ENCODE measurements at places on chromosomes 5 and 9.

- DNase-seq: no peak
These were observed 629.8 kb upstream of the WWC1 start for GRCh38 chr5:167661605-167662004.

- no peak for DNase-seq
These were observed 294.7 kb downstream of the PLK2 start for GRCh38 chr5:58165152-58165551.

DNA sequence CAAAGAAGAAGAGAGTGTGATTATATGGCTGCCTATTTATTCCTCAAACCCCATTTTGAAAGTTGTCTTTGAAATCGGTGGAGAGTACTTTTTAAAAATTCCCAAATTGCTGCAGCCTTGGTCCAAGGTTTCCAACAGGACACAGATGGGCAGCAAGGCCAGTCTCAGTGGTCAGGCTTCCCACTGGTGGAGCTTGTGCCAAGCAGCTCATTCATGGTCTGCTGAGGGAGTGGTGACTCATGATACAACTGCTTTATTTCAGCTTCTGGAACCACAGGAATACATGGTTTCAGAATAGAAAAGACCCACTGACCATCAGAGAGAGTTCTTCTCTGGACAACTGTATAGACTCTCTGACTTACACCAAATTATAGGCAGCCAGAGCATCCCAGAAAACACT lies 673.1 kb upstream of the KLF4 start:
- DNase-seq: peak; percentile 70

GRCh38 chr5:167819406-167819805 lies 472.0 kb upstream of the WWC1 start:
- DNase-seq: no peak

DNA sequence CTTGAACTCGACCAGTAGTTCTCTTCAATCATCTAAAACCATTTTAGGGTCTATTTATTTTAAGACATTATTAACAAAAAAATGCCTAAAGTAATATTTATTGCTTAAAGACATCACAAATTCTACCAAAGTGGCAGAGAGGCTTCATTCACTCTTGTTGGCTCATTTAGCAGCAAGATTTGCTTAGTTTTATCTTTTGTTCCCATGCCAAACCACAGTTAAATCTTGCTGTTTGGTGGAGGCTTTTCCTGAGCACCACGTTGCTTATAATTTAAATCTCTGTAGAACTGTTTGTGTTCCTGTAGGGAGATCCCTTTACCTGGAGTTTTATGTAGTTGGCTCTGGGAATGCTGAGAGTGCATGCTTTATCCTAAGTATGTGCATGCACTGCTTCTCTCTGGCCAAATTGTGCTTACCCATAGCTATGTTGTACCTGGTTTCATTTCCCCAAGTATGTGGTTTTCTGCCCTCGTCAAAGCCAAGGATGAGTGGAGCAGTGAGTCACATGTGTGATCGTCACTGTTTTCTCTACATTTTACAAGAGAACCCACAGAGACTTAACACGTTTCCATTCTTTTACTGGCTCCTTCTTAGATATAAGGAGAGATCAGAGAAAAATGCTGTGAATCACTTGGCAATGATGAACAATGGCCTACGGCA lies 42.1 kb upstream of the MAST4 start:
- peak; percentile 78 for DNase-seq

DNA sequence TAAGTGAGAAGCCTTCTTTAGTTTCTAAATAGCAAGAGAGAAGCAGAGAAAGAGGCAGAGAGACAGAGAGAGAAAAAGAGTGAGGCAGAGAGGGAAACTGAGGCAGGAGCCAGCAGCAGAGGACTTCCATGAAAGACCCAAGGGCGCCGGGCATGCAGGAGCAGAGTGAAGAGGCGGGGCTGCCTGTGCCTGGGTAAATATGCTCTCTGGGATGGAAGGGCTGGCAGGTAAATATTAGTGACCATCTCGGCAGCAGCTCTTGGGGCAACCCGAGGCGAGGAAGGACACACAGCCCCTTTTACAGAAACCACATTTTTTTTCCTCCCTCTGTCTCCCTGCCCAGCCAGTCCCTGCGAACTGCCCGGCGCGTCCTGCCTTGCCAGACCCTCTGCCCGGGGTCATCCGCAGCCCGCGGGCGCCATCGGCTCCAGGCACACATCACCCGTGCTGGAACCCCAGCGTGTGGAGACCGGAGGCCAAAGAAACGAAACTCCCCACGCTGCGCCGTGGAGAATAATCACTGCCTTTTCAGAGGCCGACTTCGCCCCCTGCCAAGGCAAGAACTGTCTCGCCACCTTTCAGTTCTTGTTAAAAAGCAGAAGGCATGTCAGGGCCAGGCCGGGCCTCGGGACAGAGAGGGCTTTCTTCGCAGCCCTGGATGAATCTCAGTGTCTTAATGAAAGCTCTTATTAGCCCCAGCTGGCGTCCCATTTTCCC lies 61.3 kb downstream of the BOD1 start:
- DNase-seq: no peak

DNA sequence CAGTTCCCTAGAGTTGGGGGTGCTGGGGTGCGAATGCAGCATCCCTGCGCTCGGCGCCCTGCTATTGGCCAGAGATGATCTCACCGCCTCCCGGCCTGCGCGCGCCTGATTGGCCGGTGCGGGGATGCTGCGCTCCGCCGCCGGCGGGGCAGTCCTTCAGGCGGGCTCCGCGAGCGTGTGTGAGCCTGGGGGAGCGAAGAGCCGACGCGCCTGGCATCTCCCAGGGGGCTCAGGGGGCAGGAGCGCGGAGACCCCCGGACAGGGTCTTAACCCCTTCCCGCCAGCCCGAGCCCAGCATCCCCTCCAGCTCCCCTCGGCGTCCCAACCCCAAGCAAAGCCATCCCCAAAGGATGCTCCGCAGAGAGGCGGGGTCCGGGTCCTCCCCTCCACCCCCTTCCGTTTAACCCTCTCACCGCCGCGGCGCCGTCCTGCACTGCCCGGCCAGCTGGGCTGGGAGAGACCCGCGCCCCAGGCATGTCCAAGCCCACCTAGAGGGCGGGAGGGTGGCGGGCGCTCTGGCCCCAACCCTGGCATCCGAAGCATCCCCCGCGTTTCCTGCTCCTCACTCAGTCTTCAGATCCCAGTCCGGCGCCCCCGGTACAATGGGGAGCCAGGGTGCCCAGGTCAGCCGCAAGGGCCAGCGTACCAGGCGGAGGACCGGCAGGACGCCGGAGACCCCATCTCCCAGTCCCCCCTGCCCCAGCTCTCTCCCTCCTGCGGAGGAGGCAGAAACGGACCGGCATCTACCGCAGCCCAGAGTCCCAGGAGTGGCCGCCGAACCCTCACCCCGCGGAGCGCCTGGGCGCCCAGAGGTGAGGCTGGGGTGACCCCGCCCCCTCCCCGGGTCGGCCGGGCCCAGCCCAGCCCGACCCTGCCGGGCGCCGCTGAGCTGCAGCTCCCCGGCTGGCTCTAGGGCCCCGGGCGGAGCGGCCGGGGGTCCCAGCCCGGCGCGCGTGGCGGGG lies 19.3 kb upstream of the TOR2A start:
- DNase-seq: peak; percentile 42

- DNase-seq: peak; percentile 40
These were observed 111.8 kb upstream of the TLE1 start for GRCh38 chr9:81801190-81801589.

- peak; percentile 7 for DNase-seq
These were observed 28.3 kb upstream of the GOLPH3 start for GRCh38 chr5:32202394-32202793.

GRCh38 chr5:131302506-131302905 lies 38.7 kb downstream of the CDC42SE2 start:
- no peak for DNase-seq

DNA sequence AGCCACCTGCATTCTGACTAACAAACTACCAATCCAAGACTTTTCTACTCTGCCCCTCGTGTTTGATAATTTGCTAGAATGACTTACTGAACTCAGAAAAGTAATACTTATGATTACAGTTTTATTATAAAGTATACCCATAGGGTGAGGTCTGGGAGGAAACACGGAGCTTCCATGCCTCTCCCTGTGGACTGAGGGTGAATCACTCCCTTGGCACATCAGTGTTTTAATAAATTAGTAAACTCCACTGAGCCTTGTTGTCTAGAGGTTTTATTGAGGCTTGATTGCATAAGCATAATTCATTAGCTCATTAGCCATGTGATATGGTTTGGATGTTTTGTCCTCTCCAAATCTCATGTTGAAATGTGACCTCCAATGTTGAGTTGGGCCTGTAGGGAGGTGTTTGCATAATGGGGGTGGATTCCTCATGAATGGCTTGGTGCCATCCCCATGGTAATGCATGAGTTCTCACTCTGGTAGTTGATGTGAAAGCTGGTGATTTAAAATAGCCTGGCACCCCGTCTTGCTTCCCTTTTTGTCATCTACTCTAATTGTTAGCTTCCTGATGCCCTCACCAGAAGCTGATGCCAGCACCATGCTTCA lies 233.6 kb upstream of the TRPC7 start:
- no peak for DNase-seq

DNA sequence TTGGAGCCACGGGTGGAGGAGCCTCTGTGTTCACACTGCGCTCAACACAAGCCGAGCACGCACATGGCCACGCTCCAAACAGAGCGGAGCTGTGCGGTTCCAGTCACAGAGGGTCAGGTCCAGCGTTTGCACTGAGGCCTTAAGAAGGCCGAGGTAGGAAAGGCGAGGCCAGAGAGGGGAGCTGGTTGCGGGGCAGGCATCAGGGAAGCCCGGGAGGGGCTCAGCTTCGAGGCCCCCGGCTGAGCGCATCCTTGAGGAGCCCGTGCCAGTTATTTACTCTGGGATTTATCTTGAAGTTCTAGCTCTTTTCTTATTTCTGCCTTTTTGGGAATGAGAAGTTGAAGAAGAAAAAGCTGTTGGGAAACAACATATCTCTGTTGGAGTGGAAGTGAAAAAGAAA lies 140.8 kb downstream of the IRX1 start:
- DNase-seq: no peak

DNA sequence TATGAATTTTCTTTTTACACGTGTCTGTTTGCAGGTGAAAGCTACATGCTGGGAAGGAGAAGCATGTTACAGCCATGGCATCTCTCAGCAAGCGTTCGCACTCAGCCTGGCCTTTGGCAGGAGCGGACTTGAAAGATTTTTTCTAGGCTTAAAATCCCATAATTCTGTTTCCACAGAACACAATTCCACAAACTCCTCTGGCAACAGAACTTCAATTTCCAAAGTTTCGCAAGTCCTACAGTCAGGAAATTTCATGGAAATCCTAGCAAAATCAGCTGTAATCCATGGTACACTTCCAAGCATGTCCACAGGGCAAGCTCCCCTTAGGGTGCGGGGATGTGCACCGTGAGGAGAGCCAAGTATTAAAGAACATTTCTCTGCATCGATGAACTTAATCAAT lies 35.9 kb downstream of the SUB1 start:
- no peak for DNase-seq

- no peak for DNase-seq
These were observed 212.5 kb downstream of the MEF2C start for GRCh38 chr5:88670461-88670860.

DNA sequence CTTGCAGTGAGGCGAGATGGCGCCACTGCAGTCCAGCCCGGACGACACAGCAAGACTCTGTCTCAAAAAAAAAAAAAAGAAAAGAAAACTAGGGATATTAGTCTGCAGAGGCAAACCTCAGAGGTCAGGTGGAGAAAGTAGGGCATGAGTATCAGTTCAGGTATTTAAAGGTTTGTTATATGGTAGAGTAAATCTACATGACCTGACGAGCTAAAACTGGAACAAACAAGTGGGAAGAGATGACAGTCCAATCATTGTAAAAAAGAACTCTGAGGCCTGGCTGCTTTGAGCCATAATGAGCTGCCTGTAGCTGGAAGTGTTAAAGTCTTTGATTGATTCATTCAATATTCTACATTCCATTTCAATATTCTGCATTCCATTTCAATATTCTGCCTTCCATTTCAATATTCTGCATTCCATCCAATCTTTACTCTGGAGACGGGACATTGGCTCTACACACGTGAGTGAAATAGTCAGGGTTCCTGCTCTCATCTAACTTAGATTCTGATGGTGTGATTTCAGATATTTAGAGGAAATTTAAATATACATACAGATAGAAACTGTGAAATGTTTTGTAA lies 28.9 kb upstream of the GRAMD2B start:
- no peak for DNase-seq

DNA sequence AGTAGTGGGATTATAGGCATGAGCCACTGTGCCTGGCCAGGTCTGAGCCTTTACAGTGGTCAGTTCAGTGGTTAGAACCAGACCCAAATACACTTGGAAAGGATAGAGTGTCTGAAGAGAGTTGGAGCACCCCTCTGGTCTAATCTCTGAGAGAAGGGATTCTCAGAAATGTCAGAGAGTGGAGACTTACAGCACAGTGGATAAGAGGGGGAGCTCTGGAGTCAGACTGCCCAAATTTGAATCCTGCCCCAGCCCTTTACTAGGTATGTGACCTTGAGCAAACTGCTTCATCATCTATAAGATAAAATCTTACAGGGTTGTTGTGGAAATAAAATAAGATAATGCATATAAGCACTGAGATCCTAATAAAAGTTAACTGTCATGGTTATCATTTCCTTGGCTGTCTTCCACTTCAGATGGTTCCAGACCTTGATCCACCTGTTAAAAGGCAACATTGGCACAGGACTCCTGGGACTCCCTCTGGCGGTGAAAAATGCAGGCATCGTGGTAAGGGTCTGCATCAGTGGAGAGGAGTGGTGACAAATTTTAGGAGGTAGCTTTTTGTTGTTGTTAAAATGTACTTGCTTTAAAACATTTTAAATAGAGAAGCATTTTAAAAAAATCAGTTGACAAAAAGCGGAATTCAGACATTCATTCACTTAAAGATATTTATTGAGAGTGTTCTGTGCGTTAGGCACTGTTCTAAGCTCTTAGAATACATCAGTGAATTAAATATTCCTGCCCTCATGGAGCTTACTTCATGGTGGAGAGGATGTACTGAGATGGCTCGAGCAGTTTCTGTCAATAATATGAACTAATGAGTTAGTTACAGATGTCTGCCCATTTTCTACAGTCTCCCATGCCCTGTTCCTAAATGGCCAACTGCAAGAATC lies 16.0 kb downstream of the SLC36A1 start:
- DNase-seq: peak; percentile 4

DNA sequence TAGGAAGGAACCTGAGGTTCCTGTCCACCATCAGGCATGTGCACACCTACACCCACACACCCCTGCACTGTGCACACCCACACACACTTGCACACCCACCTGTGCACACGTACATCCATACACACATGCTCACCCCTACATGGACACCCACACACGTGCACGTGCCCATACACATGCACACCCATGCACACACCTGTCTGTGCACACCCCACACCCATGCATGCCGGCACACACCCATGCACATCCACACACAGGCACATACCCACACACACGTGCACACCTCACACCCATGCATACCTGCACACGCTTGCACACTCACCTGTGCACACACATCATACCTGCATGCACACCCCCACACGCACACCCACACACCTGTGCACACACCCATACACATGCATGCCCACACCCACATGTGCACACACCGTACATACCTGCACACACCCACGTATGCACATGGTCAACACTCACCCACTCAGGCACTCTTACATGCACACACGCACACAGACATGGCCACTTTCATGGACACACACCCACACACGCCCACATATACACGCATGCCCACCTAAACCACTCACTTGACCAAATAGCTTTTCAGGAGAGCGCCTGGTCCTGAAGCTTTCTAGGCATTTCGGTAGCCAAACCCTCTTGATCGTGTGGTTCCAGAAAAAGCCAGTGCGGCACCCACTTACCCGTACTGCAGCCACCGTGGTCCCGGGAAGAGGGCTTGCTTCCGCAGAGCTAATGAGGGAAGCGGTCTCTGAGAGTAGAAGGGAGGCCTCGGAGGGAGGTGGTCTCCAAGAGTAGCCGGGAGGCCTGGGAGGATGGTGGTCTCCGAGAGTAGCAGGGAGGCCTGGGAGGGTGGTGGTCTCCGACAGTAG lies 36.7 kb upstream of the CLPTM1L start:
- DNase-seq: no peak

- no peak for DNase-seq
These were observed 49.1 kb upstream of the TEK start for GRCh38 chr9:27059907-27060306.
